Osteoblast (primary cell): ENCODE measurements at places on chromosomes 3 and 15. TPM values are rescaled to one million over a fixed set of nuclear protein-coding genes. Genes with fewer than 3 reads are reported as not detected.

DNA sequence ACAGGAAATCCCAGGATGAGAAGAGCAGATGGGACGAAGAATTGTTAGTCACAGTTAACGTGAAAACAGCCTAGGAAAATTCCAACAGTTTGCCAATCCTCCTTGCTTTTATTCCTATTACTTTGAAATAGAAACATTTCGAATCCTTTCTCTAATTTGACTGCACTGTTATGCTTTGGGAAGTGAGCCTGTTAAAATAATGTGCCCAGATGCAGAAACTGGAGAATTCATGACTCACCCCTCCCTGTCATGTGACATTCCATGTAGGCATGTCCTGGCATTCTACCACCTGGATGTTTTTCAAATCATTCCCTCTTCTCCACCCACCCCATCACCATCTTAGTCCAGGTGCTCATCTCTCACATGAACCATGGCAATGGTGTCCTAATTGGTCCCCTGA is 107.3 kb downstream of the MINAR1 start:
- no peak for DNase-seq

GRCh38 chr3:32041316-32041715 is 59.8 kb downstream of the ZNF860 start:
- DNase-seq: no peak

- DNase-seq: peak; percentile 96
Measured at GRCh38 chr15:64045774-64046420, 388 bp downstream of the DAPK2 start.

DNA sequence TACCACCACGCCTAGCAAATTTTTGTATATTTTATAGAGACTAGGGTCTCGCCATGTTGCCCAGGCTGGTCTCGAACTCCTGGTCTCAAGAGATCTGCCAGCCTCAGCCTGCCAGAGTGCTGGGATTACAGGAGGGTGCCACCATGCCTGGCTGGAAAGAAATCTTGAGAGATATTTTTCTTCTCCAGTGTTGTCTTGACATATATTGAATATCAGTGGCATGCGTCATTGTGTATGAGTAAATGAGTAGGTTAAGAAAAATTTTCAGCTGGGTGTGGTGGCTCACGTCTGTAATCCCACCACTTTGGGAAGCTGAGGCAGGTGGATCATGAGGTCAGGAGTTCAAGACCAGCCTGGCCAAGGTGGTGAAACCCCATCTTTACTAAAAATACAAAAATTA is 3.5 kb upstream of the PIF1 start:
- DNase-seq: no peak

GRCh38 chr3:72154391-72155335 is 369.7 kb upstream of the PROK2 start:
- no peak for DNase-seq

DNA sequence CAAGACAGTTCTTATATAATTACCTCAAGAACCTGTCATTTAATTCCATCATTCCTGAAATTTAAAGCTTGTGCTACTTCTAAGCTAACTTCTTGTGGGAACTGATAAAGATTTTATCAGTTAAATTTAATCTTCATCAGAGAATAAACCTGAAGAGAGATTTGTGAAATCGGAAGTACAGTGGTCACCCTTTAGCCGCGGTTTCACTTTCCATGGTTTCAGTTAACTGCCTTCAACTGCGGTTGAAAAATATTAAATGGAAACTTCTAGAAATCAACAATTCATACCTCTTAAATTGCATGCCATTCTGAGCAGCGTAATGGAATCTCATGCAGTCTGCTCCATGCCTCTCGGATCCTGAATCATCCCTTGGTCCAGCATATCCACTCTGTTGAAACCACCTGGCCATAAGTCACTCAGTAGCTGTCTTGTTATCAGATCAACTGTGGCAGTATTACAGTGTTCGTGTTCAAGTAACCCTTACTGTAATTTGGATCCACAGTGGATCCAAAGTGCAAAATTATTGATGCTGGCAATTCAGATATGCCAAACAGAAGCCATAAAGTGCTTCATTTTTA is 626.1 kb downstream of the CADM2 start:
- no peak for DNase-seq

GRCh38 chr3:20912406-20912805 is 726.4 kb upstream of the SGO1 start:
- no peak for DNase-seq

GRCh38 chr3:105611304-105612192 is 244.8 kb downstream of the ALCAM start:
- no peak for DNase-seq

DNA sequence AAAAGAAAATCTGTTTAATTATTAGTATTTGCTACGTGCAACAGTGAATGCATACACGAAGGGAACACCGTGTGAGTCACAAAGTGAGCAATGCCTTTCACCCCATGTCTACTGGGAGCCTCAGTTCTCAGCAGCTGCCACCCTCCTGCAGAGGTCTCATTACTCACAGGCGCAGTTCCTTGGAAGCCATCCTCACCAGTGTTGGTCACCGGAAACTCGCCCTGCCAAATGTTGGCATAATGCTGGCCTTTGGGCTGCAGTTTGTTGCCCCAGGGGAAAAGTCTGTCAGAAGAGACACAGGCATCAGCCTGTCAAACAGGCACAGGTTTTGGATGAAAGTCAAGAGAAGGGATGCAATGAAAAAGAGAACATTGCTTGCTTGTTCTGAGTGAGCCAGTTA is 50.1 kb downstream of the SUMF1 start:
- peak; percentile 83 for DNase-seq

GRCh38 chr3:4597208-4597985 is 104.2 kb downstream of the ITPR1 start:
- no peak for DNase-seq

DNA sequence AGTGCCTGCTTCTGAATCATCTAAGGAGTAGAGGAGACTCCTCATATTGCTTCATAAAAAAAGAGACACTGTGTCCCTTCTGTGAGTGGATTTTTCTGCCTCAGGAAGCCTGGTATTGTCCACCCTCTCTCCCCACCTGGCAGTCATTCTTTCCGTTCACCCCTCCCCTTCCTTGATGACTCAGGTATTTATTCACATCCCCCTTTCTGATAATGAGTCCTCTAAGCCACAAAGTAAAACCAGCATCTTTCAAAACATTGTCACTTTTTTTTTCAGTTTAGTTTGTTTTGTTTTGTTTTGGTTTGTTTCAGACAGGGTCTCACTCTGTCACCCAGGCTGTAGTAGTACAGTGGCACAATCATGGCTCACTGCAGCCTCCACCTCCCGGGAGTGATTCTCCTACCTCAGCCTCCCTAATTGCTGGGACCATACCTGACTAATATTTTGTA is 65.2 kb upstream of the UBE2E1 start:
- DNase-seq: no peak

- DNase-seq: no peak
Measured at GRCh38 chr3:37626736-37627565, 234.7 kb upstream of the CTDSPL start.

DNA sequence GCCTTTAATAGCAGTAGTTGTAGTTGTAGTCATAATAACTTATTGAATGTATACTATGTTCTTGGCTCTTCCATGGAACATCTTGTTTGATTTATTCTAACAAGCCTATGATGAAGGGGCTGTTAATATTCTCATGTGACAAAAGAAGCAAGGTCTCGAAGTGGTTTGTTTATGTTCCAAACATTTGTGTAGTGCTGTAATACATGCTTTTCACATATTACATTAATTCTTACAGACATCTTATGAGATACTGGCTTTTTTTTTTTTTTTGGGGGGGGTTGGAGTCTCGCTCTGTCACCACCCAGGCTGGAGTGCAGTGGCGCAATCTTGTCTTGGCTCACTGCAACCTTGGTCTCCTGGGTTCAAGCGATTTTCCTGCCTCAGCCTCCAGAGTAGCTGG is 252.3 kb downstream of the PTPRG start:
- no peak for DNase-seq

DNA sequence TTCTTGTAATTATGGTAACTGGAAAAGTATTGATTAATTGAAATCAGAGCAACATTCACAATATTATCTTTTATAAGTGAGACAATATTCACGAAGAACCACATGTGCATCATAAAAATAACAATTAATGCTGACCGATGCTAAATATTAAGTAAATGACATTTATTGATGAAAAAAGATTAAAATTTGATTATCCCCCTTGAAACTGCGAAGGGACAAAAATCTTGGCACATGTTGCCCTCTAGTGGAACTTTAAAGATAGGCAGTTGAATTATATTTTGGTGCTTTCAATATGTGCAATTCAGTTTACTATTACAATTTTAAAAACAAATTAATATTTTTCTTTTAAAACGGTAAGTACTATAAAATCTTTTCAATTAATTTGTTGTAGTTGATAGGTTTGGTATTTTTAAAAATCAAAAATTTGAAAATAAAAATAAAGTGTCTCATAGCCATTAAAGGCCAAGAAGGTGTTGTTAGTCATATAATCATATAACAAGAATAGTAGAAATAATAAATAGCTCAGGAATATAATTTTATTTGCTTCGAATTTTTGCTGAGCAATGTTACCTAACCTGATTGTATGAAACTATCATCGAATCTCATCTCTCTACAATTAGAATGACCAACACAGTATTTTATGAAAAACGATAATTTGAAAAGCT is 270.2 kb downstream of the ROBO1 start:
- peak; percentile 89 for DNase-seq

DNA sequence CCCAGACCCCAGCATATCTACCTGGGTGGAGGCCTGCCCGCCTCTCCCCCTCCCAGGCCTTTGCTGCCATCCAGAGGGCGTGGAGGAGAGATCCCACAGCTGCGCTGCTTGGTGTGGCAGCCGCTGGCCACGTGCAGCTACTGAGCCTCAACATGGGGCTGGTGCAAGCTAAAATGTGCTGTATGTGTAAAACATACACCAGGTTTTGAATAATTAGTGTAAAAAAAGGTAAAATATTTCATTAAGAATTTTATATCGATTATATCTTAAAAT is 95.8 kb downstream of the SEC22A start:
- no peak for DNase-seq

DNA sequence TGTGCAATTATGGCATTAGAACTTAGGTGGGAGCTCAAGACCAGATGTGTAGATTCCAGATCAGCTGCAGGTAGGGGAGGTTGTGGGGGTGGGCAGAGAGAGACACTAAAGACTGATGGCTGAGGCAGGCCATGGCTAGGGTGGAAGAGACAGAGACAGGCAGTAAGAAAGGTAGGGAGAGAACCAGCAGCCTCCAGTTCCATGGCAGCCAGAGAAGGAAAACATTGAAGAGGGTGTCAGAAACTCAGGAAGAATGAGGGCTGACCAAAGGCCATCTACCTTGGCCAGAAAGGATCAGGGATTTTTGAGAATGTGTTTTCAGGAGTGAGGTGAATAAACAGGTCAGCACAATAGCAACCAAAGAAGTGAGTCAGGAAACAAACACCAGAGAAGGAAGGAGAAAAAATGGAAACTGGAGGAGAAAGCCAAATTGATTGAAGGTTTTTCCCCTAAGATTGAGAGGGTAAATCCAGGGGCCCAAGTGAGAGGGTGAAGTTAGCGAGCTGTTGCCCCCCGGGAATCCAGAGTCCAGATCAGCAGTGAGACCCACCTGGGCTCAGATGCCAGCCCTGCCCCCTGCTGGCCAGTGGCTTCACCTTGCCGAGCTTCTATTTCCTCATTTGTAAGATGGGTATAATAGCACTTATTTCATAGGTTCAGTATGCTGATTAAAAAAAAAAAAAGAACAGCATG is 41.0 kb downstream of the ABHD2 start:
- no peak for DNase-seq

DNA sequence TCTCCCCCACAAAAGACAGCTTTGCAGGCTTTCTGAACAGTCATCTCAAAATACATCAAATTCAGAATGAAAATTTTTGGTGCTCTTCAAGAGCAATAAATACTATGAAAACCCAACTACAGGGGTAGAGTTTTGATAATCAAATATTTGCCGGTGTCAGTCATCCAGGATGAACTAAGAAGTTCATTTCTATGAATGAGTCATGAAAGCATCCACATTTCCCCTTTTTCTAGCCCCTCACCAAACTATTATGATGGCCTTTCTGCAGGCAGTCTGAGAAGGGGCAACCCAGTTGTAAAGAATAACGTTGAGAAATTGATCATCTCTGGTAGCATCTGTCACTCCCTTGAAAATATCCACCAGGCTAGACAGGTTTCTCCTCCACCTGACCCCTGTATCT is 3.1 kb upstream of the LPCAT4 start:
- no peak for DNase-seq

DNA sequence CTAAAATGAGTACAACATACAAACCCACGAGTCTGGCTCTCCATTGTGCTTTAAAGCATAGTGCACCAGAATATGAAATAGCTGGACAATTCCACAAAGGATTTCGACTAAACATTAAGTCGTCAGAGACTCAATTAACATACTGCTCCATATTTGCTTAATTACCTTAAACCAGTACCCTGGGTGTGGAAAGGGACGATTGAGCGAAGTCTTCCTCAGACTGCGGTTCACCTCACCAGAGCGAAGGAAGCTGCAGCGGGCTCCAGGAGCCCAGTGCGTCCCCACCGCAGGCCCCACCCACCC is 218 bp upstream of the TRPC1 start:
- no peak for DNase-seq

GRCh38 chr3:77427528-77427927 is 387.6 kb downstream of the ROBO2 start:
- DNase-seq: no peak

DNA sequence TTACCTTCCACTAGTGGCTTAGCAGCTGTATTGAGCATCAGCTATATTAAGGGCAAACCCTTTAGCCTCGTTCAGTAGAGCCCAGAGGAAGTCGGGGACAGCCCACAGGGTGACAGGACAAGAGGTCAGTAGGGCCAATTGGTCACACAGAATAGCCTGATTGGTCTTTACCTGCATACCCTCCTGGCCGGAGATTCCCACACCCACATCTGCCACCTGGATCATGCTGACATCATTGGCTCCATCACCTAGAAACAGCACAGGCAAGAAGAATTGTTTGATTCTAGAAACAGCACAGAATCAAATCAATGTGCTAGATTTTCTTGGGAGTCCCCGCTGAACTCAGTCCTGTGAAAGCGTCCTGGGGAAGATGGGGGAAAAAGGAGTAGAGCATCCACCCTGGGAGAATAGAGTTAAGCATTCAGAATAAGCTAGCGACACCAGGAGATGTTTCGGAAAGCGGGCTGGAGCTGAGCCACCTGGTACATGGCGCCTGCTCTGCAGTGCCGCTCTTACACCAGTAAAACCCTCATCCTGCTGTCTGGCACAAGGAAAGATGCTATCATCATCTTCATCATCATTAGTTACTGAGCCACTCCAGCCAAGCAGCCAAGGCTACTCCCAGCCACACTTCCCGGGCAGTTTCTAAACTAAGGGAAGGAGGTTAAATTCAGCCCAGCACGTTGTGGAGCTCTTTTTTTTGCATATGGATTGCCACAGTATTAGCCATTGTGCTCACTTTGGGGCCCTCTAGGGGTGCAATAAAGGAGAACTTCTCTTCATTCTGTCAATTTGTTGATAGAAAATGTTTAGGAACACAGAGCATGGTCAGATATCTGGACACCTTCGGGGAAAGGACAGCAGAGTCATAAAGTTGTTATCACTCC is 171.3 kb downstream of the ATP10A start:
- DNase-seq: peak; percentile 57

Gene GAP43
- total RNA-seq: 2.1 and 3.6 TPM in 2 replicates

Gene PP2D1
- total RNA-seq: not detected in 2 replicates

Gene TRH
- total RNA-seq: under 0.01 TPM in 2 replicates

Gene CTXND1
- not detected in 2 replicates for total RNA-seq

Gene SYNPR
- total RNA-seq: not detected in 2 replicates

Gene HSPBAP1
- total RNA-seq: 13.8 and 16.2 TPM in 2 replicates

Gene C3orf22
- not detected in 2 replicates for total RNA-seq

Gene CSTA
- total RNA-seq: 18.1 and 18.3 TPM in 2 replicates

Gene C3orf49
- not detected in 2 replicates for total RNA-seq

Gene CHRM5
- total RNA-seq: under 0.01 TPM in 2 replicates
